ENCODE measurements at places on chromosomes 1 and 21. TPM values are rescaled to one million over a fixed set of nuclear protein-coding genes. Genes with fewer than 3 reads are reported as not detected.

- DNase-seq, result no peak
Observed at GRCh38 chr1:189429610-189430009, 1048.1 kb downstream of the BRINP3 start.

GRCh38 chr1:231420959-231421545, 1.0 kb downstream of the EGLN1 start:
- no peak for DNase-seq

DNA sequence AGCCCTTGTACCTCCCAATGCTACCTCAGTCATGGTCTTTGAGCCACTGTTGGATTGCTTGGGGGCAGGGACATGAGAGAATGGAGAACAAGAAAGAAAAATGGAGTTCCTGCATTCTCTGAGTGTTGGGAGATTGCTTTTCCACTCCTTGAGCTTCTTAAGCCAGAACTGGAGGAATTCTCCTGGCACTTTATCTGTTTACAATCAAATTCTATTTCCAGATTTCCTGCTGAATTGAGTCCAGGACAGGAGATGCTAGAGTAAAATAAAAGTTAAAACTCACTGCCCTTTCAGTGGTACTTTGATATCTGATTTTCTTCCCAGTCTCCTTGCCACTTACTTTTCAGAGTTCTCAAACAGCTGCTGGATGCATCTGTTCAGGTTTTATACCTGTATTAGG, 24.4 kb upstream of the DEPDC1 start:
- DNase-seq, result no peak

DNA sequence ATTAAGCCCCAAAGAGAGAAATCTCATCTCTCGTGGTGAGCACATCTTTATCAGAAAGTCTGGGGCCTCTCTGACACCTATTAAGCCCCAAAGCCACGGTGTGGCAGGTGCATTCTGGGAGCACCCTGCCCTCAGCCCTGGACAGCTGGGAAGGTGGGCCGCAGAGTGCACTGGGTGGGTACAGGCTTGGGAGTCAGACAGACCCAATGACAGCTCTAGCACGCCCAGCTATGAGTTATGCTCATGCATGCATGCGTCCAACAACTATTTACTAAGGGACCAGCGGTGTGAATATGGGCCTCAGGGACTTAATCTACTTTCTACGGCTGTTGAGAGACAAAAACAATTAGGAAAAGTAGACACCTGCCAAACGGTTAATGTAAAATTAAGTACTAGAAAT, 46.6 kb downstream of the SLC66A1 start:
- no peak for DNase-seq

DNA sequence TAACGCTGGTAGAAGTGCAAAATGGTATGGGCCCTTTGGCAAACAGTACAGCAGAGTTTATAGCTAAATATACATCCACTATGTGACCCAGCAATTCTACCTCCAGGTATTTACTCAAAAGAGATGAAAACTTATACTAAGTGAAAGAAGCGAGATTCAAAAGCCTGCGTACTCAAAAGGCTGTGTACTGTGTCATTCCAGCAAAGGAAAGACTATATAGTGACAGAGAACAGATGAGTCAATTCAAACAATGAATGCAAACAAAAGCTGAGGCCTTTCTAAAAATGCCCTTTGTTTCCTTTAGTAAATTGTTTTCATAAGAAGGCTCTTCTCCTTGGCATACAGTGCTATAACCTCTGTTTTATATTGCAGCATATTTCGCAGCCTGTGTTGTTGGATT, 268.8 kb upstream of the CSF3R start:
- no peak for DNase-seq

DNA sequence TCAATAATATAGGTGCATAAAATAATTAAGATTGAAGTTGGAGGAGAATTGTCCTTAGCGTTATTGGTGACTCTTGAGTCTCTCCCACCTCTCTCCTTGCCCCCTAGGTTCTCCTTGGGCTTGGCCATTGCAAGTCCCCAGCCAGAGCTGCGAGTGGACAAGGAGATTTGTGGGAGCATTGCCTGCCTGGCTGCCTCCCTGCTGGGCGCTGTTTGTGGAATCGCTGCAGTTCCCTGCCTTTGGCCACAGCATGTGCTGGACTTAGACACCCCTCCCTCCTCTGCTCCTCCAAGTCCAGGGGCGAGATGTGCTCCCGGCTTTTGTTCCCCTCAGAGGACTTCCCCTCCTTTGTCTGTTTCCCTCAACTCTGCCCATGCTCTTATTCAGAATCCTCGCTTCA, 21.9 kb upstream of the HUNK start:
- DNase-seq, result no peak

GRCh38 chr1:24951810-24952412, 21.8 kb upstream of the RUNX3 start:
- no peak for DNase-seq

DNA sequence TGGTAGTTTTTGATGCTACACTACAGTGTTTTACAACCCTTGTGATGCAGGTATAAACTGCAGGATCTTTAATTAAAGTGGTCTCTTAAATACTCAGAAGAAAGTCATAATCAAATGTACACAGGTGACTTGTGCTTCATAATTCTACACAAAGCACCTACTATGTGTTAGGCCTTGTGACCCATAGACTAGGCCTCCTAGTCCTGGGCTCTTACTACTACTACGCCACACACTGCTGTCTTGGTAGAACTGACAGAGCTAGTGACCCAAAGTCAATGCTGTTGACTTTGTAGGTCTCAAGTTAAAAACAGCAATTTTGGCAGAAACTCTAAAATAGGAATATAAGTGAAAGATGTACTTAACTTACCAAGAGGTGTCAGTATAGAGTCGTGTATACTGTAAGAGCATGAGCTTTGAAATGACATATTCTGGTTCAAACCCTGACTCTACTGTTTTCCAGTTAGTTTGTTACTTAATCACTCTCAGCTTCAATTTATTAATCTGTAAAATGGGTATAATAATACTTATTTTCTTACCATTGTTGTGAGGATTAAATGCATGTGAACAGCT, 48.6 kb upstream of the LMO4 start:
- no peak for DNase-seq

- DNase-seq, result no peak
Observed at GRCh38 chr1:110524311-110525248, 5.6 kb upstream of the KCNA10 start.

DNA sequence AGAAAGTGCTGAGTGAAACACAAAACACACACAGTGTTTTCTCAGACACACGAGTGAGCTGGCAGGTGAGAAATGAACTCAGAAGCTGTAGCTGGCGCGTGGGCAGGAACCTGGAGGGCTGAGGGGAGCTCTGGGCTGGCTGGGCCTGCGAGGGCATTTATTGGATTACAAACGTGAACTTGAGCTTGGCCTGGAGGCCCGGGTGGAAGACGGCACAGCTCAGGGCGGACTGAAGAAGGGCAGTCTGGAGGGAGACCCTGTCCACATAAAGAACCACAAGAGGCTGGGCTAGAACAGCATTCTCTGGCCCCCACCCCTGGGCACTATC, 52.1 kb upstream of the ADARB1 start:
- no peak for DNase-seq

- DNase-seq, result no peak
Observed at GRCh38 chr1:204356997-204357396, 2.7 kb downstream of the PLEKHA6 start.

GRCh38 chr1:48082271-48082962, 85.2 kb upstream of the TRABD2B start:
- no peak for DNase-seq

GRCh38 chr1:204172404-204173029, 6.4 kb upstream of the REN start:
- DNase-seq, result no peak

DNA sequence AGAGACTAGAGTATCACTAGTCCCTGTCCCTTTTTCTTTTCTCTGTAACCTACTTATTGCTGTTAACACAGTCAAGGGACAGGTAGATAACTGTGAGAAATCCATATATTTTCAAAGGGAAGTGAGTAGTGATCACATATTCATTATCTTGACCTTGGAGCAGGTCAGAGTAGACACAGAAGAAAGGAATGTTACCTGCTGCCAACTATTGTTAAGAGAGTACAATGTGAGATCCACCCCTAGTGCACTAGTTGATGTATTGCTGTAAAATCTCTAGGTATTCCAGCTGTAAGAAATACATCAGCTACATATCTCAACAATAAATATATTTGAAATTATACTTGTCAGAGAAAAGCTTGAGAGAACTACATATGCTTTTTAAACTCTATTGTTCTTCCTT, 68.7 kb upstream of the ADGRL2 start:
- no peak for DNase-seq

- DNase-seq, result no peak
Observed at GRCh38 chr1:233368106-233368788, 40.7 kb downstream of the MAP3K21 start.

GRCh38 chr1:159161719-159162026, 9.7 kb upstream of the CADM3 start:
- no peak for DNase-seq

C1orf87 gene
- 0.31 TPM for total RNA-seq

NKAIN1 gene
- total RNA-seq, result 33.4 TPM

C1QC gene
- 7.5 TPM for total RNA-seq

TCHH gene
- not detected for total RNA-seq

PACC1 gene
- total RNA-seq, result 25.4 TPM

KRTAP20-1 gene
- total RNA-seq, result not detected

SAMD13 gene
- 4.5 TPM for total RNA-seq

RAB42 gene
- 1.6 TPM for total RNA-seq
